CD8-positive, alpha-beta memory T cell (primary cell): ENCODE measurements at places on chromosomes 4 and X.

GRCh38 chr4:71261633-71262121 lies 77.1 kb upstream of the SLC4A4 start:
- DNase-seq: no peak
- H3K36me3 ChIP-seq: no peaks in the 10 kb centered on the region
- H3K4me1 ChIP-seq: peaks cover 10% of the 10 kb centered on the region
- no peak overlapping the region for H3K27ac ChIP-seq
- H3K27me3 ChIP-seq: no peaks in the 10 kb centered on the region

DNA sequence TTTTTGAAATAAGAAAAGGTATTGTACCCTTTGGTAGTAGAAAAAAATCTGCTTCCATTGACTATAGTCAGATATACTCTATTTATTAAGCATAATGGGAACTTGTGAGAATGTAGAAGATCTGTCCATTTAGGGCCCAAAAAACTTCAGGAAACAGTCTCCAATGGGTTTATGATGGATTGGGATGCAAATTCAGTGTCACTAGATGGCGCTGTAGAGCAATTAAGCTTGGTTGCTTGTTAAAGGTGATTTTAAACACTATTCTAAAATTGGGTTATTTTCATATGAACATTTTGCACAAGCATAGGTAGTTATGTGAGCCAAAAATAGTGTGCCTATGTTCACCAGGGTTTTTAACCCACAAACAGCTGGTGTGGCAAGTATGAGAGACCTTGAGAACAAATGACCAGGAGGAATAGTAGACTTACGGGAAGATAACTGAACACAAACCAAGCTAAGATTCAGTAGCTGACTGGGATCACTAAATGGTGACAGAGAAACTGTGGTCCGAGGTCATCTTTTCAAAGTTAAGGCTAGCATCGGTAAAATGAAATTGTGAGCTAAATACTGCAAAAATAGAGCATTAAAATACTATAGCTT lies 80.3 kb upstream of the LSM6 start:
- no peaks in the 10 kb centered on the region for H3K27me3 ChIP-seq
- no peaks in the 10 kb centered on the region for H3K36me3 ChIP-seq
- H3K4me3 ChIP-seq: no peak overlapping the region
- DNase-seq: peak; percentile 0
- no peaks in the 10 kb centered on the region for H3K4me1 ChIP-seq

DNA sequence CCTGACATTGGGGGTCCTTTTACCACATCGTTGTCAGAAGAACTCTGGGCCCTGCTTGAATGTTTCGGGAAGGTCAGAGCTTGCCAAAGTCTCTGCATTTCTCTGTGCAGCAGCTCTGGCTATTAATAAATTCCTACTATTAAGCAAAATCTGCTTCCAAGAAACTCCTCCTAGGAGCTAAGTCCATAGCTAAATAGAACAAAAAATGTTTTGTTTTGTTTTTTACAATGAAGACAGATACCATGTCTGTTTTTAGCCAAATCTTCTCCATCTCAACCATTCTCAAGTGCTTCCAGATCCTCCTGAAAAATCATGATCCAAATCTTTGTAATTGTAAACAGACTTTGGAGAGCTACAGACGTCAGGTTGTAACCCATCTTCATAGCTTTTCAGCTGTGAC lies 161.6 kb downstream of the SPATA18 start:
- H3K4me1 ChIP-seq: no peaks in the 10 kb centered on the region
- no peak for DNase-seq
- H3K27me3 ChIP-seq: no peaks in the 10 kb centered on the region
- no peak overlapping the region for H3K27ac ChIP-seq

DNA sequence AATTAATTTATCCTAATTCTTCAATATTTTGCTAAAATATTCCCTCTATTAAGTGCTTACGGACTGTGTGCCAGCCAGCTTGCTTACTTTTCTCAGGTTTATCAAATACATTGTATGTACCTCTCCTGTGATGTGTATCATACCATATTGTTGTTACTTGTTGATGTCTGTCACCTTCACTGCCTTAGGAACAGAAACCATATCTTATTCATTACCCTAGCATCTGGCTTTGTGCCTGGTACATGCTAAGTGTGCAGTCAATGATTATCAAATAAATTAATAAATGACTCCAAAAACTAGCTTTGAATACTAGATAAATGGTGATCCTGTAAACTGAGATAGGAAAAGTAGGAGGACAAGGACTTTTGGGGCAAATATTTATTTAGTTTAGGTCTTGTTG lies 6.9 kb downstream of the CLCN3 start:
- H3K27me3 ChIP-seq: no peaks in the 10 kb centered on the region
- H3K4me1 ChIP-seq: peaks cover 9% of the 10 kb centered on the region
- DNase-seq: no peak
- H3K27ac ChIP-seq: peak overlapping the region; percentile 45
- H3K4me3 ChIP-seq: no peak overlapping the region

- no peaks in the 10 kb centered on the region for H3K27me3 ChIP-seq
- no peak for DNase-seq
- H3K4me3 ChIP-seq: no peak overlapping the region
- H3K4me1 ChIP-seq: no peaks in the 10 kb centered on the region
- H3K27ac ChIP-seq: no peak overlapping the region
Measured at GRCh38 chr4:169557061-169557636, 55.2 kb downstream of the NEK1 start.

GRCh38 chrX:94908171-94908570 lies 1234.2 kb downstream of the FAM133A start:
- no peak overlapping the region for H3K4me3 ChIP-seq
- no peak for DNase-seq
- H3K36me3 ChIP-seq: no peaks in the 10 kb centered on the region

GRCh38 chr4:105280338-105281123 lies 133.9 kb downstream of the TET2 start:
- no peak for DNase-seq
- no peak overlapping the region for H3K27ac ChIP-seq
- peaks cover 7% of the 10 kb centered on the region for H3K36me3 ChIP-seq

GRCh38 chr4:2818351-2818939 lies 25.2 kb upstream of the ADD1 start:
- H3K27me3 ChIP-seq: no peaks in the 10 kb centered on the region
- H3K27ac ChIP-seq: no peak overlapping the region
- no peak overlapping the region for H3K4me3 ChIP-seq
- H3K36me3 ChIP-seq: peaks cover 13% of the 10 kb centered on the region
- peaks cover 67% of the 10 kb centered on the region for H3K4me1 ChIP-seq
- DNase-seq: no peak

GRCh38 chr4:649293-649625 lies 23.9 kb downstream of the PDE6B start:
- no peak overlapping the region for H3K27ac ChIP-seq
- DNase-seq: no peak
- H3K4me1 ChIP-seq: no peaks in the 10 kb centered on the region
- H3K4me3 ChIP-seq: no peak overlapping the region
- no peaks in the 10 kb centered on the region for H3K36me3 ChIP-seq
- H3K27me3 ChIP-seq: peaks cover 4% of the 10 kb centered on the region

DNA sequence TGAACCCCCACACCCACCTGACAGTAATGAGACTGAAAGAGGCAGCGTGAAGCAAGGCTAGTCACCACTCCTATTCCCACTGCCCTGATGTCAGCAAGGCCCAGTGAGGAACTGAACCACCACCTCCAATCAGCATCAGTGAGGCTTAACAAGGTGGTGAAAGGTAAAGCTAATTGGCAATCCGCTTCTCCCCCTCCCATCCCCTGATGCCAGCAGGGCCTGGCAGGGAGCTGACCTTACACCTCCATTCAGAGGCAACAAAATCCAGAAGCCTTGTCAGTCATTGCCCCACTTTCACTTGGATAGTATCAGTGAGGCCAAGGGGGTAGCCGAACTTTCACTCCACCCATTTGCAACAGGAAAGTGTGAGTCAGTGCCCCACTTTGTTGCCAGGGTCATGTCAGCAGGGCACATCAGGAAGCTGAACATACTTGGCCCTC lies 60.8 kb downstream of the AWAT2 start:
- peak; percentile 18 for DNase-seq
- no peak overlapping the region for H3K4me3 ChIP-seq
- H3K4me1 ChIP-seq: no peaks in the 10 kb centered on the region
- H3K36me3 ChIP-seq: no peaks in the 10 kb centered on the region
- no peaks in the 10 kb centered on the region for H3K27me3 ChIP-seq

GRCh38 chr4:76256032-76256431 lies 4.5 kb downstream of the FAM47E start:
- H3K4me3 ChIP-seq: no peak overlapping the region
- H3K27ac ChIP-seq: no peak overlapping the region
- no peak for DNase-seq
- H3K36me3 ChIP-seq: no peaks in the 10 kb centered on the region
- H3K4me1 ChIP-seq: peaks cover 4% of the 10 kb centered on the region

DNA sequence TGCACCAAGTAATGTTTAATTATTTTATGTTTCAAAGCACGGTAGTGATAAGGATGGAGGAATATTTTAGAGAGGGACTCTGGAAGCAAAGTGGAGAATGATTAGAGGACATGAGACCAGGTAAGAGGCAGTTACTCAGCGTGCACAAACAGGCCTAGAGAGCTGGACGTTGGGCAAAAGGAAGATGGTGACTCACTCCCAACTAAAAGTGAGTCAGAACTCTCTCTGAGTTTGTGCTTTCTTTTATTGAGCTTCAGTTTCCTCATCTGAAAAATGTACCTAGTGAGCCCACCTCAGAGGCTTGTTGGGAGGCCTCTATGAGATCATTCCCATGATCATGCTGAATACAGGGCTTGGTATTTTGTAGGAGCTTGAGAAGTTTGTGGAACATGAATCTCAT lies 1.6 kb upstream of the ZC4H2 start:
- no peaks in the 10 kb centered on the region for H3K36me3 ChIP-seq
- H3K27ac ChIP-seq: no peak overlapping the region
- peaks cover 6% of the 10 kb centered on the region for H3K4me1 ChIP-seq
- no peak for DNase-seq
- no peaks in the 10 kb centered on the region for H3K27me3 ChIP-seq

DNA sequence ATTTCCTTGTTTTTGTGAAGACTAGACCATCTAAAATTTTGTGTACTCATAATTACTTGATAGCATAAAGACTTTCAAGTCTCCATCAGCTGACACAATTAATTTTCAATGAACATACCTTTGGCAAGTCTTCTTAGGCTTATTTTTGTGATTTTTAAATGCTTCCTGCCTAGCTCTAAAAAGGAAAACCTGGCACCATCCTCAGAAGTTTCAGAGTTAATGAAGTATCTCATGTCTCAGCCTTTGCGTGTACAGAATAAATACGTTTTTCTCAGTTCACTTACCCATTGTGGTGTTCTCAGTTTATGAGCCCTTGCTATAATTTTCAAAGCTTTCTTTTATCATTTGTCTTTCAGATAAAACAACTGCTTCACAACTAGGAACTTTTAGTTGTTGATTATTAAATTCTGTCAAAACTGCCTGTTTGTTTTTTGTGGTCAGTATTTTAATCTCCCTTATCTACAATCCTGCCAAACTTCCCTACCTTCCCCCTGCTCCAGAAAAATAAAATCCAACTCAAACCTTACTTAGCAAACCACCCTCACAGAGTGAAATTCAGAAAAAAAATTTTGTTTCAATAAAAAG lies 21.6 kb downstream of the ADD1 start:
- H3K36me3 ChIP-seq: peaks cover 3% of the 10 kb centered on the region
- no peaks in the 10 kb centered on the region for H3K27me3 ChIP-seq
- H3K4me1 ChIP-seq: peaks cover 48% of the 10 kb centered on the region

- no peaks in the 10 kb centered on the region for H3K36me3 ChIP-seq
- H3K27ac ChIP-seq: no peak overlapping the region
- no peaks in the 10 kb centered on the region for H3K27me3 ChIP-seq
- no peaks in the 10 kb centered on the region for H3K4me1 ChIP-seq
- no peak overlapping the region for H3K4me3 ChIP-seq
- no peak for DNase-seq
Measured at GRCh38 chr4:176838601-176839433, 46.1 kb upstream of the VEGFC start.

DNA sequence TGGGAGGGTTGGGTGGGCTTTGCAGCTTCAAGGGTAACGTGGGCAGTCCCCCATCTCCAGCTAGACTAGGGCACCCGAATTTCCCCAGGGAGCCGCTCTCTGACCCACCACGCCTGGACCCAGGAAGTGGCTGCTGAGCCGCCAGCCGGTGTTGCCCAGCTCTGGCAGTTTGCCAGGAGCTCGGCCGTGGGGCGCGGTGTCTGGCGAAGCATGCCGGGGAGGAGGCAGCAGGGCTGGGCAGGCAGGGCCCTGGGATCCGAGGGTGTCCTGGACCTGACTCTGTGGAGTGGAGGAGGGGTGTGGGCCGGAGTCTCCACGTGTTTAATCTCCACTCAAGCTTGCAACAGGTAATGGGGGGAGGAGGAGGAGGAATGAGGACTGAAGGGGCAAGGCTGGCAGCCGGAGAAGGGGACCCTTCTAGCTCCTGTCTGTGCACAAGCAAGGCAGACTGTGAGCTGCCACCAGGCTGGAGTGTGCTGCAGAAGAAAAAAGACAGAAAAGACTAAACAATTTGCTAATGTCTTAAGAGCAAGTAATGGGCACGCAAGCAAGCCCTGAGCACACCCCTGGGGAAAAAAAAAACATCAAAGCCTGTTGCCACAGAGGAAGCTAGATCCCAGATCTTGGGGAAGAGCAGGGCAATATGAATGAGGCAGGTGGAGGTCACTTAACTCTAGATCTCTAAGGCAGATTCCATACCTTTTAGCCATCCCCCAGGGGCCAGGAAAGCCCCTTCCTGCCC lies 2.4 kb downstream of the LONRF3 start:
- H3K27ac ChIP-seq: no peak overlapping the region
- H3K4me3 ChIP-seq: no peak overlapping the region
- H3K27me3 ChIP-seq: no peaks in the 10 kb centered on the region
- DNase-seq: peak; percentile 4
- H3K36me3 ChIP-seq: no peaks in the 10 kb centered on the region

DNA sequence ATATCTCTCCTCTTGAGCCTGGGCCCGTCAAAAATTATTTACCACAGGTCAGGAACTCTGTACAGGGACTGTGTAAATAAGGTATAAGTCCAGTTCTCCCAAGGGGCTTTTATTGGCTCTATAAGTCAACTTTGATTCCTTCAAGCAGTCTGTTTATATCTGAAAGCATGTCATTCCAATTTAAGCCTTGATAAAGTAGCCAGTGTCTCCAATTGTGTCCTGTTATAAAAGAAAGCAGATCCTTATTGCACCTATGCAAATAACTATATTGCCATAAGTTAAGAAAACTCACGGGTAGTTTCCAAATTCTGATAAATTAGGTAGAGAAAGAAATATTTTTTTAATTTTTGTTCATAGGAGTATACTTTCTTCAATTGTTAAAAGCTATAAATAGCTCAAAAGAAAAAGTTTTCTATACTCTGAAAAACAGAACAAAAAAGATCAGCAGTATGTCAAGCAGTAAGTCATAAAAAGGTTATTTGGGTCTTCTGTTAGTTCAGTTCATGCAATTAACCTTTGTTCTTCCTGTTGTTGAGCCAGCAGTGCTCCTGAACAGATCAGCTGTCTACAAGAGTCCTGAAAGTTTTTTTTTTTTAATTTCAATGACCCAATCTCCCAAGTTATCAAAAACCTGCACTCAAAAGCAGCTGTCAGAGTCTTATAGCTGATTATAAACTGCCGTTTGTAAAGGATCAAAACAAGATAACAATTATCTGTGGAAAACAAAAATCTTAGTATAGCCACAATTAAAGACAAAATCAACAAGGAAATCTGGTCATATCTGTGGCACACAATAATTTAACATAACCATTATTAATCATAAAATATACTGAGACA lies 178.4 kb upstream of the GALNT7 start:
- H3K4me1 ChIP-seq: no peaks in the 10 kb centered on the region
- no peak overlapping the region for H3K27ac ChIP-seq
- no peak overlapping the region for H3K4me3 ChIP-seq
- H3K27me3 ChIP-seq: no peaks in the 10 kb centered on the region
